ENCODE measurements at places on chromosomes 7 and 10.

- no peak for DNase-seq
Observed at GRCh38 chr7:116554911-116555310, 30.1 kb downstream of the CAV1 start.

DNA sequence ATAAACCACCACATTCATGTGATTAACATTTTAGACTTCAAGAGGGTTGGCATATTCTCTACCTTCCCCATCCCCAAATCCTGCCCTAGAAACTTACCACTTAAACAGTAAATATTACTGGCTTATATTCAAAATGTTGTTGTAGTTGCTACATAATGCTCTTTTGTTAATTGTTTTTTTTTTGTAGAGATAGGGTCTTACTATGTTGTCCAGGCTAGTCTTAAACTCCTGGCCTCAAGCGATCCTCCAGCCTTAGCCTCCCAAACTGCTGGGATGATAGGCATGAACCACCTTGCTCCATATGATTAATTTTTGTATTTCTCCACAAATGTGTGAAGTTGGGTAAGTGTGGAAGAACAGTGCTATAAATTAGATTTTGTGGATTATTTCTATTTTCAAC is 6.5 kb downstream of the PDK4 start:
- DNase-seq, result no peak

DNA sequence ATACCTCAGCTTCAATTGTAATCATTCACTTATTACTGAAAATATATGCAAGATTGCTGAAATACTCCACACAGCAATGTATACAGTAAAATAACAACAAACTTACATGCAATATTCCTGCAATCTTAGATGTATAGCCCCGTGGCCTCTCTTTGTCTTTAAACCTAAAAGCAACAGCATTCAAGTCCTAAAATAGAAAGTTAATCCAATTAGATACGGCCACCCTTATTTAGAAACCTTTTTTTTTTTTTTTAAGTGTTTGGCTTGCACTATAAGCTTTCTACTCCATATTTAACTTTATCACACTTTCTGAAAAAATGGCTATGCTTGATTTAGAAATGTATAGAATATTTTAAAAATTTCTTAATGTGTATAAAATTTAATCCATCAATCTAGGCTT is 67.6 kb downstream of the IDE start:
- DNase-seq, result no peak

DNA sequence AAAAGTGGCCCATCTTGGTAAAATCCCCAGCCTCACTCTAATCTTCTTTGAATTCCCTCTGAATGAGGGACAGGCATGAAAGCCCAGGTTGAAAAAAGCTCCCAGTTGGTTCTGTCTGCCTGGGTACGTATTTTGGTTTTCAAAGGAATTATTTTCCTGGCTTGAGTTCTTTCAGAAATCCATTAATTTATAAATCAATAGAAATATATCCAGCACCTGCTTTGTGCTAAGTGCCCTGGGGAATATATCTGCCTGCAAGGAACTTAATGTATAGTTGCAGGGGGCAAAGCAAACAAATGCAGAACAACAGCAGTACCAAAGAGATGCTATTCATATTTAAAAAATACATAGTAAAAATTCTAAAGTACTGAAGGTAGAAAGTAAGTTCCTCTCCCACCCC is 362.7 kb downstream of the REEP3 start:
- DNase-seq, result no peak

DNA sequence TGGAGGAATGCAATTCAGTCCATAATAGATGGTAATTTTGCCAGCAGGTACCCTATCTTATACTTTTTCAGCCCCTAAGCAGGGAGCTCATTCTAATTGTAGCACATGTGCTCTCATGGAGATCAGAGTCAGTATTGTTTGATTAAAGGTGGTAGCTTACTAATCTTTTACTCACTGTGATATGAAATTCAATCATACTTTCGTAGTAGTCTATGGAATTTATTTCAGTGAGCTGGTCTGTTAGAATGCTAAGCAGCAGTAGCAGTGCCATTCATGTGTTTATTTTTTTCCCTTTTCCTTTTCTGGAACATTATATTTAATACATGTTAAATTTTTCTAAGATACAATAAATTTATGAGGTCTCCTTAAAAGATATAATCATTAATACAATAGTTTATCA is 109.0 kb downstream of the ST7 start:
- DNase-seq, result no peak

- DNase-seq, result no peak
Observed at GRCh38 chr7:151201751-151202150, 8.5 kb downstream of the H2BK1 start.

- DNase-seq, result no peak
Observed at GRCh38 chr10:21813946-21814345, 189.6 kb downstream of the DNAJC1 start.

DNA sequence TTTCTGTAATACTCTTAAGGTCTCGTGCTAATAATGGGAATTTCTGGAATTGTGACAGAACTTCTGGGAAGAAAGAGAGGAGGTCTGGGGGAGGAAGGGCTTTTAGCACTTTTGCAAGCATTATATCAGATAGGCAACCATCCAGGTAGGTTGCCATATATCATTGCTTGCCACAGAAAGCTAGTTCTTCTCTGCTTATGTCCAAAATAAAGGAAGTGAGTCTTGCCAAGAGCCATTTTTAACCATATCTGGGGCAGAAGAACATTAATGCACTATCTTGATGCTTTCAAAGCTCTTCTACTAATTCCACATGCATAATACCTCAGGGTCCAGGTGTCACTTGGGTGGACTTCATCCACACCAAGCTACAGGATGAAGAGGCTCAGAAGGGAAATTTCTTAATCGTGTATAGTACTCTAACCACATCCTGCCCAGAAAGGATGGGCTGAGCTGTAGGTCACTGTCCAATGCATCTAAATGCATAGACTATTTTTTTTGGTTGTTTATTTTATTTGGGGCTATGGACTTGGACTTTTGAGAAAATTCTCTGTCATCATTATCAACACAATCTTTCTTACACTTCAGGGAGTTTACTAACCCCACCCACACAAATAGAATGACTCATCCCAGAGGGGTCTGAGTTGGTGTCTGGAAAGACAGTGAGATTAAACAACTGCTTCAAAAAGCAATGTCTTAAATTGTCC is 68.9 kb upstream of the ADO start:
- peak; percentile 70 for DNase-seq

GRCh38 chr10:42149027-42149700 is 489.2 kb downstream of the ZNF33B start:
- no peak for DNase-seq

- DNase-seq, result peak; percentile 79
Observed at GRCh38 chr7:146090023-146090645, 26.5 kb upstream of the CNTNAP2 start.

GRCh38 chr7:18425838-18426445 is 69.6 kb upstream of the HDAC9 start:
- DNase-seq, result no peak

GRCh38 chr7:30048582-30048981 is 20.4 kb downstream of the PLEKHA8 start:
- DNase-seq, result no peak

GRCh38 chr7:40571796-40572195 is 437.0 kb downstream of the SUGCT start:
- no peak for DNase-seq

GRCh38 chr7:156353352-156353751 is 287.2 kb upstream of the RNF32 start:
- no peak for DNase-seq

GRCh38 chr7:133688483-133689239 is 435.8 kb downstream of the EXOC4 start:
- no peak for DNase-seq

DNA sequence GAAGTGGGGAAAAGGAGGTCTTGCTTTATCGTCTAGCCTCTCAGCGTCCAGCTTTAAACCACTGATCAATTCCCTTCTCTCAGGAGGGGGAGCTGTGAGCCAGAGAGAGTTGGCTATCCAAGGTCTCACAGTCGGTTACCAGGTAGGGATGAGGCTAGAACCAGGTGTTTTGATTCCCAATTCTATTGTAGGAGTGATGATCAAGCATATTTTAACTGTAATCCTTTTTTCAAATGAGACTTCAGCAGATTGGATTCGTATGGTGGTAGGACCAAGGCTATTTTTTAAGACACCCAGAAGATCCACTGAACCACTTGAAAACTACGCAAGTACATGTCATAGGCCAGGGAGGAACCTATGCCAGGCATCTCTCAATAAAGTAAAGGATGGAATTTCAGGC is 8.4 kb downstream of the MINDY4 start:
- no peak for DNase-seq

DNA sequence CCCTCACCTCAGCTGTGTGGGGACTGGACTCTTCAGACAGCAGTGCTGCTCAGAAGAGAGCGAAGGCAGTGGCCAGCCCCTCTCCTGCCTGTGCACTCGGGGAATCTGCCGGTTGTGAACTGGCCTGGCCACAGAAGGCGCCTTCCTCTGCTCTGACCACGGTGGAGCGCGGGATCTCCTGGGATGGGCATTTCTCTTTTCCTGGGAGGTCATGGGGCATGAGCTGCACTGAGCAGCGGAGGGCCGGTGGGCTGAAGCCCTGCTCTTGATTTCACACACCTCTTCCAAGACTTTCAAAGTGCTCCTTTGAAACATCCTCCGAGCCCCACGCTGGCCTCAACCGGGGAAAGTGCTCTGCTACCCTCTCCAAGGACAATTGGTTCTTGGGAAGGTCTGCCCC is 125.6 kb upstream of the FAM20C start:
- no peak for DNase-seq

- DNase-seq, result no peak
Observed at GRCh38 chr10:75658036-75658435, 226.6 kb downstream of the LRMDA start.
